ENCODE measurements at places on chromosomes 7 and 10.

GRCh38 chr7:7577888-7578287 lies 11.2 kb downstream of the MIOS start:
- DNase-seq, result no peak

DNA sequence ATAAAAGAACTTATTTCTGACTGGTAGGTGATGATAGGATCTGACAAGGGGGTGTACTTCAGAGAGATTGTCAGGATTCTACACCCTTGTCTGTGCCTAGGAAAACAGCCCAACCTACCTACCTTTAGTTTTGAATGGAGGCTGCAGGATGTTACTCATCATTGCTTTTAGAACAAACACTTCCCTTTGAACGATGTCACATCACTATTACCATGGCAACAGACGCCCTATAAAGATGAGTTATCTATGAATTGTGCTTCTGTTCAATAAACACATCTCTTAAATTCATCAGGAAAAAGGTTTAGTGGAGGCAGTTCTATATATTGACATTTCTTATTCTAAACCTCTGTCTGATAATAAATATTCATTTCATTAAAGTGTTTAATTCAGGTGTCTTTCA lies 362.4 kb downstream of the CNTNAP2 start:
- no peak for DNase-seq

DNA sequence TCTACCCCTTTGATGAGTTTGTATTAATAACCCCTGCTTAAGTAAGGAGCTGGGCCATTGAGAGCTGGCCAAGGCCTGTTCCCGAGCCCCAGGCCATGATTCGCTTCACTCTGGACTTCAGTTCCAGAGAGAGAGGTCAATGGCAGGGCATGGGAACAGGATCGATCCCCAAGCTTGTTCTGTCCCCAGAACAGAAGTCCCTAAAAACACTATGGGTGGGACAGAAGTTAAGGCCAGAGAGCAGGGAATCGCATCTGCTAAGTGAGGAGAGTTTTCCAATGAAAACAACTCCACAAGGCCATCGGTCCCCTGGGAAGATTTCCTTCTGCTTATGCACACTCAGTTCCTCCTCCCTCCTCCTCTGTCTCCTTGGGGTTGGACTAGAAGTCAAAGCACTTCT lies 159.6 kb downstream of the LSM5 start:
- DNase-seq, result no peak

GRCh38 chr10:102661658-102662028 lies 17.4 kb downstream of the TRIM8 start:
- no peak for DNase-seq

- DNase-seq, result peak; percentile 44
Measured at GRCh38 chr10:90222372-90222771, 521.0 kb downstream of the KIF20B start.

DNA sequence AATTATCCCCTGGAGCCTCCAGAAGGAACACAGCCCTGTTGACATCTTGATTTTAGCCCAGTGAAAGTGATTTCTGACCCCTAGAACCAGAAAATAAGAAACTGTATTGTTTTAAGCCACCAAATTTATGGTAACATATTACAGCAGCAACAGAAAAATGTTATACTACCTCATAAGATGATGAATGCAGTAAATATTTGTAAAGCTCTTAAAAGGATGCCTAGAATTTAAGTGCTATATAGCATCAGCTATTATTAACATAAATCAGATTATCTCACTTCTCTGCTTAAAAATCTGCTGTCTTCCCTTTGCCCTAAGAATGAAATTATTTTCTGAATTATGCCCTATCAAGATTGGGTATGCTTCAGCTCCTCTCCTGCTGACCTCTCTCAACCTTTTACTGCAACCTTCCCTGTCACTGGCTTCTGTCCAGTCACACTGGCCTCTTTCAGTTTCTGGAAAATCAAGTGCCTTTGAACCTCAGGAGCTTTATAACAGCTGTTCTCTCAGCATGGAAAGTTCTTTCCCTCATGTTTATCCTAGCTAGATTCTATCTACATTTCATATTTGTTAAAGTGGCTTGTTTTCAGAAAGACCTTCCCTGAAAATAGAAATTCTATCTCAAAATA lies 78.9 kb downstream of the GPR37 start:
- DNase-seq, result no peak
